Right cardiac atrium (tissue), 5 donors: ENCODE measurements at places on chromosomes 6 and 20. TPM values are rescaled to one million over a fixed set of nuclear protein-coding genes. Genes with fewer than 3 reads are reported as not detected.

- no peak for DNase-seq
Observed at GRCh38 chr6:118598324-118598723, 50.2 kb downstream of the PLN start.

GRCh38 chr20:58853976-58854637 lies 1.6 kb downstream of the GNAS start:
- no peak for DNase-seq

- DNase-seq: no peak
Observed at GRCh38 chr6:150723345-150723658, 123.6 kb downstream of the PLEKHG1 start.

- peak; percentile 55 for DNase-seq
Observed at GRCh38 chr20:35478804-35479472, 23.5 kb downstream of the CEP250 start.

DNA sequence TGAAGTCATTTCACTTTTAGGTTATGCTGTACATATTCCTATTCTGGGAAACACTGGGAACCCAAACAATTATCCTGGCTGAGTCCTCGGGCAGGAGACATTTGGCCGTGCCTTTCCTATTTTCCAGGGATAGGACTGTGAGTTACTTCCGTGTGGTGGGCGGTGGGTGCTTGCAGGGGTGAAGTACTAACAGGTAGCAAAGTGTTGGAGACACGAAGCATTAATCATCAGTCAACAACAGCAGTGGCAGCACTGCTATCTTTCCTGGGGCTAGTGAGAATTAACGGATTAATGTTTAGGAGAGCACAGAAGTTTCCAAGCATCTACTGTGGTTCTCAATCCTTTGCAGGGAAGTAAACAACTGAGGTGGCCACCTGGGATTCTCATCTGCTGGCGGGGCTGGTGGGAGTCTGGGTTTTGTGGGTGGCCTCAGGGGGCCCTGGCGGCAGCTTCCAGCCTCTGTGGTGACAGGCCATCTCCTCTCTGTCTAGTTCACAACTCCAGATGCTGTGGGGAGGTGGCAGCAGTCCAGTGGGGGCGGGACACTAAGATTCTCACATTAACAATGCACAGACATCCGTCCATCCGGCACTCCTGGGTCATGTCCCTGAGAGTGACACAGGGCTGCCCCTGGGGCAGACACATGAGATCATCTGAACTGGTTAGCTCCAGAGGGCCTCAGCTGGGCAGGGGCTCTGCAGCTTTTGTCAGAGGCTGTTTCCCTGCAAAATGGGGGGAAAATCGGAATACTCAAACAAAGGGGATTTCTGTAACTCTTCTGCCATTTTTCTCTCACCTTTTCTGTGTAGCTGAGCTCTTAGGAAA lies 90.9 kb downstream of the GJA10 start:
- peak; percentile 91 for DNase-seq

DNA sequence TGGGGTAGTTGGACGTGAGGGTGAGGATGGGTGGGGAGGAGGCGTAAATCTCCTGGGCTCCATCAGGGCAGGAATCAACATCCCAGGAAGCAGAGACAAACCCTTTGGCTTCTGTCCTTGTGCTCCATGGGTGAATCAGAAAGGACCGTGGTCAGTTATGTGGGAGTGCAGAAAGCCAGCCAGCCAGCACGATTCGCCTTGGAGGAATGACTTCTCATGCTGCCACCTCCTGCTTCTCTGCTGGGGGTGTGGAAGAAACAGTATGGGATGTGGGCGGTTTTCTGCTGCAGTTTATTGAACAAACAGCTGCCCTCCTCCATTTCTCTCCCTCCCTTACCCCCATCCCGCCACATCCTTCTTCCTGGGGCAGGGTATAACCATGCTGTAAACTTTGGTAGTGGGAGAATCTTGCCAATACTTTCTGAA lies 214.5 kb downstream of the SOX4 start:
- peak; percentile 56 for DNase-seq

DNA sequence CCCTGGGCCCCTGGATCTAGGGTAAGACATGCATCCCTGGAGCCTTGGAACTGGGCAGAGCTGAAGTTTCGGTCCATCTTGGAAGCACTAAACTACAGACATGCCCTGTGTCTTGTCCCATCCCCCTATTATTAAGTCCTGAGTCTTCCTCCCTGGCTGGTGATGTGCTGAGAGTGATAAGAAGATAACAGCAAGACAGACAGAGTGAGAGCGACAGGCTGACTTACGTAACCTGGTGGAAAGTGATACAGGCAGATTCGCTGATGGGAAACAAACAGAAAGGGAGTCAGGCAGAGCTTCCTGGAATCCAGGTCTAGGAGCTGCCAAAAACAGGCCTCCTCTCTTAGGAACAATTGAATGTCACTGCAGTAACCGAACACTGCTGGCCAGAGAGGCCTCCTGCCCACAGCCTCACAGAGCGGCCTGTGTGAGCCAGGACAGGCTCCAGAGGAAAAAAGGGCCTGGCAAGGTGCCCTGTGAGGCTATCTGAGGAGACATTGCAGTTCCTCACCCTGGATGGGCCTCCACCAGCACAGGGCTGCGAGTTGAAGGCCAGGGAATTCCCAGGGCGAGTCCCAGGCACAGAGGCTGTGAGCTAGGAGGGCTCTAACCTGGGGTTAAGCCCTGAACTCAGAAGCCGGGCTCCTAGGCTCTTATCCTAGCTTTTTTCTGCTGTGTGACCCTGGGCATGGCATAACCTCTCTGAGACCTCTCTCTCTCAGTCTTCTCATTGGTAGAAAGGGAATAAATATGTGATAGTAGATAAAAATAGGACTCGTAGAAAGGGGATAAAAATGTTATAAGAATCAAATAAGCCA lies 34.2 kb upstream of the B4GALT5 start:
- peak; percentile 96 for DNase-seq

- no peak for DNase-seq
Observed at GRCh38 chr6:158758451-158758860, 60.7 kb downstream of the EZR start.

DNA sequence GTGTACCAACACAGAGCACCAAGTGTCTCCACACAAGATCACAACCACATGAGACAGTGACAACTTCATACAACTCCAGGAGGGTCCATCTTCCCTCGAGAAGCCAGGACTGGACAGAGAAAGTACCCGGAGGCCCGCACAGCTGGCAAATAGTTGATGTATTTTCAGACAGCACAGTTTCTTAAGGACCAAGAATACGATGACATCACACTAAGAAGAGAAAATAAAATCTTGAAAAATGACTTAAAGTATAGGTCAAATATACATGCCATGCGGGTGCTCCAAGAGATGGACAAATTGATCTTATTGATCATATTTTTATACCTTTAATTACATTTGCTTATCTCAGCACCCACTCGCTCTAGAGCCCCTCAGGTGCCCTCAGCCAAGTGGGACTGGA lies 145.5 kb downstream of the RNASET2 start:
- DNase-seq: no peak

The RIPOR3 gene
- 3.5 TPM for total RNA-seq

The CPXM1 gene
- total RNA-seq: 0.96 TPM

The DEFB124 gene
- not detected for total RNA-seq

The RTEL1 gene
- 13.3 TPM for total RNA-seq

The AGER gene
- total RNA-seq: 3.5 TPM

The GJA10 gene
- not detected for total RNA-seq
